ENCODE measurements at places on chromosomes 12 and 14.
A peak's percentile ranks its signal among the peaks of the same experiment; 100 is the strongest.

GRCh38 chr12:131260251-131260905 lies 306.7 kb downstream of the ADGRD1 start:
- no peak for DNase-seq

GRCh38 chr12:3752741-3753486 lies at the start of gene CRACR2A:
TSS of gene CRACR2A (minus strand) at chr12:3753109. CDS start at chr12:3696999, 56,110 bp downstream.
- peak; percentile 71 for DNase-seq

DNA sequence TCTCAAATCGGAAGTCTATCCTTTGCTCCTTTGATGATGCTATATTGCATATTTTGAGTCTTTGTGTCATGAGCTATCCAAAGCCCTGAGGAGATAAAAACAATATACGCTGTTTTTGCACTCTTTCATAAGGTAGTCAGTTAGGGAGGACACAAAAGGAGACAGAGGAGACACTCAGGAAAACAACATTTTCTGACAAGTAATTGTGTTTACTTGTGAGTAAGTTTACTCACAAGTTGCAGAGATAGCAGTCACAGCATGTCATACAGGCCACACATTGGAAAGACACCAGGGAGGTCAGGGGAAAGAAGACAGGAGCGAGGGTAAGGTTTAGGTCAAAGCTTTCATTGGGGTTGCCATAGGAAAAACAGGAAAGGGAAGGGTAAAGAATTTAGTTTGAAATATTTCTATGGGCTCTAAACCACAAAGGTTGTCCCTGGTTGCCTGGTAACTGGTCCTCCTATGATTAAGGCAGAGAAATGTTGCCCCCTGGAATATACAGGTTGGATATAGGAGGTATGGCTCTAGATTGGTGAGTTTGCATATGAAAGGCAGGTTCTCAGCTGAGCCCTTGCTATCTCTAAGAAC lies 7.4 kb upstream of the GABARAPL1 start:
- DNase-seq = peak; percentile 82

DNA sequence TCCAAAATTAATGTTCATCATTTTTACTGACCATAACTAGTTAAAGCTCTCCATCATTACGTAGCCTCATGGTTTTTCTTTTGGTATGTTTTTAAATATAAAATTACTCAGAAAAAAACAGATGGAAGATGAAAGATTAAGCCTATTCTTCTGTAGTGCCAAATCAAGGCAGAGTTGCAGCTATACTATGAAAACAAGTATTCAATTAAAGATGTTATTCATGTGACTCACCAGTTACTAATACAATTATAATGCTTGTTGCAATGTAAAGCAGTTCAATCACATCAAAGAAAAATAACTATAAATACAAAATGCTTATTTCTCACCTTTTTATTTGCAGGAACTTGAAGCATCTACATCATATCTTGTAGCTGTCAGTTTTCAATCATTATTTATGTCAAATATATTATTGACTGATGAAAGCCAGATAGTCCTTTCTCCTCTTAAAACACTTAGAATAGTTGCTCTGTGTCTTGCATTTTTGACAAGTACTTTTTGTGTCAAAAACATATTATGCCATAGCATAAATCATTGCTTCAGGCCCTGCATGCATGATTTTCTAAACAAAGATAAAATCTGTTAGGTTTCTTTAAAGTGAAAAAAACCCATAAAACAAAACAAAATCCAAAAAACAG lies 36.0 kb upstream of the TRHDE start:
- DNase-seq = peak; percentile 58

DNA sequence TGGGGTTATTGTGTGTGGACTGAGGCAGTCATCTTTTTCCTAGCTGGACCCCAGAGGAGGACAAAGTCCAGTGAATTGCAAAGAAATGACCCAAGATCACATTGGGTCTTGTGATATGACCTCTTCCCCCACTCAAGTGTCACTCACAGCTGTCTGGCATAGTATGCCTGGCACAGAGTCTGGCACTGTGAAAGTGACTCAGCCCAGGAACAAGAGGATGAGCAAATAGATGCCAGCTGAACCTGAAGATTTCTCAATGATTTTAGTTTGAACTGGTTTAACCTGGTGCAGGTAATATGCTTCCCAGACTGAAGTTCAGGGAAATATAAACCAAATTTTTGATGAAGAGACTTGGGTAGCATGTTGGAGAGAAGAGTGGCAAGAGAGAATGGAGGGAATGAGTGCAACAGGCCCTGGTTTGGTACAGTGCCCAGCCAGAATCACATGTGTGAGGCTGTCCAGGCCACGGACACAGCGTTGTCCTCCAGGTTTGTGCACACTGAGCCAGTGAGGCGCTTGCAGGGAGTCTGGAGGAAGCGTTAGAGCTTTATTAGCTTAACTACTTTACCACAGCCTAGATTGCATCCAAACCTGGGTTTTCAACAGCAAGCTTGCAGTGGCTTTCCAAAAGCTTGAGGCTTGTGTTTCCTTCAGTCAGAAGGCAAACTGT lies 332.9 kb downstream of the NUAK1 start:
- no peak for DNase-seq

All from iris pigment epithelial cell (primary cell).